Ovary (tissue), 10 donors: ENCODE measurements at places on chromosomes 5 and 9. TPM values are rescaled to one million over a fixed set of nuclear protein-coding genes. Genes with fewer than 3 reads are reported as not detected.
A peak's percentile ranks its signal among the peaks of the same experiment; 100 is the strongest.

GRCh38 chr5:149372076-149372795 lies 6.9 kb downstream of the IL17B start:
- no peak for DNase-seq

- DNase-seq: no peak
These were observed 53.1 kb downstream of the NDUFS4 start for GRCh38 chr5:53613536-53613935.

DNA sequence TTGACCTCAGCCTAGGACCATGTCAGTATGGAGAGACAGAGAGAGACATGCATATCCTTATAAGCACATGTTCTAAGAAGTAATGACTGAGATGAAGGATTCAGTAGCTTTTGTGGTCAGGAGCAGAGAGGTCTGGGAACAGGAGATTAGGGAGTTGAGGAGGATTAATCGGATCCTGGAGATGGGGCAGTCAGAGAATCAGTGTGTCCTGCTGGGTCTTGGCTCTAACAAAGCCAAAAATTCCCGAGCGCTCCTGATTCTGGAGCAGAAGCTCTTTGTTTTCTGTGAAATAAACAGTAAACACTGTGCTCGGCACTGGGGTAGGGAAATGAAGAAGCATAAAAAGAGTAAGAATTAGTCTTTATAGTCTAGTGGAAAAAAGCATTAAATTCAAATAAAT lies 520.0 kb upstream of the CLINT1 start:
- no peak for DNase-seq

GRCh38 chr9:5842929-5843793 lies 10.2 kb upstream of the ERMP1 start:
- DNase-seq: no peak

GRCh38 chr5:84191281-84191680 lies 193.4 kb downstream of the EDIL3 start:
- DNase-seq: no peak

GRCh38 chr9:122051351-122052321 lies 41.5 kb downstream of the TTLL11 start:
- DNase-seq: no peak

DNA sequence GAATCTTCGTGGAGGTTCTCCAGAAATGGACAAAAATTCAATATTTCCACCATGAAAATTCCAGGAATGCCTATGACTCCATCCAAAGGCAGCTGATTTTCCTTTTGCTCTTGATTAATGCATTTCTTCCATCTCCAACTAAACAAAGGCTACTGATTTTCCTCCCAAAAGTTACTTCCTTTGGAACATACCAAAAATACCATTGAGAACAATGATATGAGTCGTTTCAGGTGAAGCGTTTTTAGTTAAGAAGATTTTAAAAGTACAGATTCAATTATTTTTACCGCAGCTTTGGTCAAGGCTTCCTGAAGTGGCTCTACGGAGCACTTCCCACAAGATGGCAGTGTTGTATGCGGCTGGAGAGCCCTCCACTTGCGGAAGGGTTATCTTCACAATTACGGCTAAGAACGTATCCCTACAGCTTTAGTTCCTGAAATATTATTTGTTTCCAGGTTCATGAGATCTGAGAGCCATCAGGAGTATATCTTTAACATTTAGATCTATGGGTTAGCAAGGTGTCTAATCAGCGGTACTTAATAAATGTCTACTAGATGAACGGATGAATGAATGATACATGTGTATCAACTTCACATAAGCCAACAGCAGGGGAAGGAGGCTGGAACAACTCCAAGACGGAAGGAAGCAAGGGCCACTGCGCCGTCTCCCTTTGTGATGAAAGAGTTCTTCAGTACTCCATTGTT lies 35.9 kb upstream of the ARSB start:
- peak; percentile 50 for DNase-seq

- DNase-seq: no peak
These were observed 362.1 kb upstream of the RFX3 start for GRCh38 chr9:3887786-3888496.

SPINK5 gene
- not detected for total RNA-seq

OR1J1 gene
- not detected for total RNA-seq

OXCT1 gene
- 18.8 TPM for total RNA-seq

SLC4A9 gene
- total RNA-seq: not detected

SPINK6 gene
- not detected for total RNA-seq

LECT2 gene
- total RNA-seq: not detected

C9orf78 gene
- 34.1 TPM for total RNA-seq
